AG10803 (cell line): ENCODE measurements at places on chromosomes 6 and 20.
A peak's percentile ranks its signal among the peaks of the same experiment; 100 is the strongest.

GRCh38 chr6:14804785-14805210 is 441.1 kb upstream of the JARID2 start:
- peak; percentile 93 for DNase-seq

DNA sequence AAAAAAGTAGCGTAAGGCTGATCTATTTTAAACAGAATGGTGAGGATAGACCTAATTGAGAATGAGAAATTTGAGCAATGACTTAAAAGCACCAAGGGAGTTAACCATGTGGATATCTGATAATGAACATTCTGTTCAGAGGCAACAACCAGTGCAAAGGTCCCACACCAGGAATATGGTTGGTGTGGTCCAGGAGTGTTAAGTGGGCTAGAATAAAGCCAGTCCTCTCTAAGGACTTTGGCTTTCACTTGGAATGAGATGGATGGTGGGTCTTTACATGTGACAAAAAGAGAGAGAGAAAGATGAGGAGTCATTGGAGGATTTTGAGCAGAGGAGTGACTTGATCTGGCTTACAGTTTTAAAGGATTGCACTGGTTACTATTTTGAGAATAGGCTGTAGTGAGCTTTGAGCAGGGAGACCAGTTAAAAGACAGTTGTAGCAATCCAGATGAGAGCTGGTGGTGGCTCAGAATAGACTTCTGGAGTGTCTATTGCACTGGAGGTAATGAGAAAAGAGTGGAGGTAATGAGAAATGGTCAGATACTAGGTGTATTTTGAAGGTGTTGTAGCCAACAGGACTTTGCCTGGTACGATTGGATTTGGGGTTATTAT is 89.8 kb downstream of the SCAF8 start:
- DNase-seq, result no peak

GRCh38 chr20:15058841-15059240 is 721.4 kb upstream of the FLRT3 start:
- no peak for DNase-seq

- no peak for DNase-seq
These were observed 197.1 kb downstream of the CDH4 start for GRCh38 chr20:61449057-61449609.

GRCh38 chr6:3209114-3210023 is 18.1 kb downstream of the TUBB2B start:
- peak; percentile 97 for DNase-seq

- peak; percentile 62 for DNase-seq
These were observed 12.4 kb downstream of the SIRPA start for GRCh38 chr20:1907586-1907985.
